A549 treated with GW870086 at 1 μM for 4 hours (cell line): ENCODE measurements at places on chromosomes 2 and 18. TPM values are rescaled to one million over a fixed set of nuclear protein-coding genes. Genes with fewer than 3 reads are reported as not detected.

The KDSR gene
- total RNA-seq, result 35.0 to 41.7 TPM (median 37.8 TPM) in 5 replicates

The CHST10 gene
- 14.6 to 16.7 TPM (median 15.2 TPM) in 5 replicates for total RNA-seq

The ACADL gene
- total RNA-seq, result 0.06 to 0.09 TPM (median 0.07 TPM) in 3 of 5 replicates, not detected in the others

The MC4R gene
- total RNA-seq, result not detected in 5 replicates

The UGT1A4 gene
- not detected in 5 replicates for total RNA-seq

The TFCP2L1 gene
- 6.2 to 7.5 TPM (median 6.9 TPM) in 5 replicates for total RNA-seq

The KCNS3 gene
- 1.1 to 1.5 TPM (median 1.3 TPM) in 5 replicates for total RNA-seq

The TMEM131 gene
- 11.5 to 16.9 TPM (median 13.9 TPM) in 5 replicates for total RNA-seq

The TUBA3D gene
- total RNA-seq, result 0.59 to 2.3 TPM (median 0.94 TPM) in 5 replicates

The SLC30A3 gene
- 3.0 to 4.1 TPM (median 3.5 TPM) in 5 replicates for total RNA-seq

The UGT1A5 gene
- total RNA-seq, result 0.09 to 0.13 TPM in 2 of 5 replicates, not detected in the others

The LHCGR gene
- total RNA-seq, result not detected in 5 replicates
